ENCODE measurements at places on chromosomes 4 and X.
A peak's percentile ranks its signal among the peaks of the same experiment; 100 is the strongest.

- DNase-seq: no peak
Measured at GRCh38 chr4:157045507-157046127, 30.3 kb upstream of the GLRB start.

DNA sequence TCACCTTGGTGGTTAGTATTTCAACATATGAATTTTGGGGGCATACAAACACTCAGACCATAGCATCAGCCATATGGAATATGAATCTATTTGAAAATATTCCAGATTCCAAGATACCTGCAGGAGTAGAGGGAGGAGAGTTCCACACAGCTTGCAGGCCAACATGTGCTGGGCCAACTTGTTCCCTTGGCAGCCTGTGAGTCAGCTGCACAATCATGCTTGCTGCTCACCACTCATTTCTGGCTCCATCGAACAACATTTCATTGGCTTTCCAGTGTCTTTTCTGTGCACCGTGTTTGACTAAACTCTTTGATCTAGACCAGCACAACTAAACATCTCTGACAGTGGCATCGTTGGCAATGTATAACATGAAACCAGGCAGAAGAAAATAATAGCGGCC is 282.5 kb upstream of the RASGEF1B start:
- no peak for DNase-seq

DNA sequence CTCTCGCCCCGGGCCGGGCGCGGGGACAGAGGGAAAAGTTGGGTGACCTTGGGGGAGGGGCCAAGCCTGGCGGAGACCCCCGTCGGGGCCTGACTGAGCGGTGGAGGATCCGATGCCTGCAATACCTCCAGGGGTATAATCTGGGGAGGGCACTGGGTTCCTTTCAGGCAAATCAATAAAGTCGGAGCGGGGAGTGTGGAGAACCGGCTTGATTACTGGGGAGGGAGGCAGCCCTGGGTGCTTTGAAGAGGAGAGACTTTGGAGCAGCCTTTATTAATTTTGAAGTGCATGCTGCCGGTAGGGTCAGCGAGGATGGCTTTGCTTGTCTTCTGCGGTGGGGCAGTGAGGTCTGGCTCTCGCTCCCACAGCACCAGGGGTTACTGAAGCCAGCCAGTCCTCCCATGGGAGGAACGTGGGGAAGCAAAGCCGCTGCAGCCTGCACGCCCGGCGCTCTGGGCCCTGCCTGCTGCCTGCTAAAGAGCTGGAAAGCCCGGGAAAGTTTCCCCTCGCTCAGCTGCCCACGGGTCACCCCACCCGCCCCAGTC is 403 bp upstream of the LGI2 start:
- DNase-seq: no peak

DNA sequence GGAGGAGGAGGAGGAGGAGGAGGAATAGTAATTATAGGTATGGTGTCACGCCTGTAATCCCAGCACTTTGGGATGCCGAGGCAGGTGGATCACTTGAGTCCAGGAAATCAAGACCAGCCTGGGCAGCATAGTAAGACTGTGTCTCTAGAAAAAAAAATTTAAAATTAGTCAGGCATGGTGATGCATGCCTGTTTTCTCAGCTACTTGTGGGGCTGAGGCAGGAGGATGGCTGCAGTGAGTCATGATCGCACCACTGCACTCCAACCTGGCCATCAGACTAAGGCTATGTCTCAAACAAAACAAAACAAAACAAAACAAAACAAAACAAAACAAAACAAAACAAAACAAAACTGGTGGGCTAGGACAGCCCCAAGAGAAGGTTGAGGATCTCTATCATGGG is 3.0 kb downstream of the STARD8 start:
- no peak for DNase-seq

GRCh38 chr4:16449406-16449805 is 223.1 kb upstream of the TAPT1 start:
- no peak for DNase-seq

DNA sequence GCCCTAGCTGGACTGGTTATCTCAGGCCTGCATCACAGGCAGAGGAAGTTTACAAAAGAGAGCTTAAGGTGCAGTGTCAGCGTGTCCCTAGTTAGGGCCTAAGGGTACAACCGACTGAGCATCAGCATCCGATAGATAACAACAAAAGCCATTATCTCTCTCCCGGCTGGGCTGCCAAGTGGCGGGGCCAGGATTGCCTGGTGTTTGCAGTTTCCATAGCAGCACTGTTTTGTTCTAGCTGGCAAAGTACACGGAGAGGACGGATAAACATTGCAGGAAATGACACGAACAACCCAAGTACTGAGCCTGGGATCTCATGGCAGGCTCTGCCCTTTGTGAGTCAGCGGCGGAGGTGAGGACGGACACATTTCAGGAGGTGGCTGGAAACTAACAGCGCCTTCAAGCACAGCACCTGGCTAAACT is 104.7 kb upstream of the NOCT start:
- peak; percentile 80 for DNase-seq

- no peak for DNase-seq
Measured at GRCh38 chr4:77035153-77035552, 40.6 kb downstream of the CCNI start.

- DNase-seq: no peak
Measured at GRCh38 chr4:182385897-182386296, 142.7 kb downstream of the TENM3 start.

- DNase-seq: no peak
Measured at GRCh38 chr4:147578051-147578476, 39.1 kb upstream of the TMEM184C start.

DNA sequence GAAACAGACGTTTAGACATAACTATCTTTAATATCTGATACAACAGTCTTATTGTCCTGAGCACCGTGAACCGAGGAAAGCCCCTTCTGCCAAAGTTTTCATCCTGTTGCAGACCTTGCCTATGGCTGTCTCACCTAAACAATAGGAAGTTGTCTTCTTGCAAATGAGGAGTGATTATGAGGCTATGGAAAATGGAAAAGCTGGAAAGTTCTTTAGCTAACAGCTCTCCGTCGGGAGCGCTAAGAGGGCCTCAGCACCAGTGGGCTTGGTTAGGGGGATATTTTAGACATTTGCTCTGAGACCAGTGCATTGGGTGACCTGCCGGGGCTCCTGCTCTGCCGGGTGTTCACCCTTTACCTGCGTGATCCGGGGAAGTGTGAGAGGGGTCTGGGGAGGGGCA is 28.4 kb downstream of the TMEM131L start:
- DNase-seq: no peak

DNA sequence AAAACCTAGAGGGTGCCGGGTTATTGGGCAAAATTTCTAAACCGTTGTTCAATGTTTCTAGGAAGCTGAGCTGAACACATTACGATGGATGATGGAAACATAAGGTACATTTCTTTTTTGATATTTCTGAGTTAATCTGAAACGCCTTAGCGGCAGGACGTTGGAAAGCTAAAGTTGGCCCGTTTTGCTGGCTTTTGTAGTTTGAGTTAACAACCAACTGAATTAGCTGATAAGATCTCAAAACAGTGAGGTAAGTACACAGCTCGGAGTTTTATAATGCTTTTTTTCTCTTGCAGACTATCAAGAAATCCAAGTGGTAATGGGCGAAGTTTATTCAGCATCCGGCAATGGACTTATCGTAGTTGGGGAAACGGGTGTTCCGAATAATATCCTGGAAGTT is 73.5 kb downstream of the PRSS12 start:
- DNase-seq: no peak

- peak; percentile 76 for DNase-seq
Measured at GRCh38 chrX:68822641-68823410, 6.0 kb upstream of the EFNB1 start.

DNA sequence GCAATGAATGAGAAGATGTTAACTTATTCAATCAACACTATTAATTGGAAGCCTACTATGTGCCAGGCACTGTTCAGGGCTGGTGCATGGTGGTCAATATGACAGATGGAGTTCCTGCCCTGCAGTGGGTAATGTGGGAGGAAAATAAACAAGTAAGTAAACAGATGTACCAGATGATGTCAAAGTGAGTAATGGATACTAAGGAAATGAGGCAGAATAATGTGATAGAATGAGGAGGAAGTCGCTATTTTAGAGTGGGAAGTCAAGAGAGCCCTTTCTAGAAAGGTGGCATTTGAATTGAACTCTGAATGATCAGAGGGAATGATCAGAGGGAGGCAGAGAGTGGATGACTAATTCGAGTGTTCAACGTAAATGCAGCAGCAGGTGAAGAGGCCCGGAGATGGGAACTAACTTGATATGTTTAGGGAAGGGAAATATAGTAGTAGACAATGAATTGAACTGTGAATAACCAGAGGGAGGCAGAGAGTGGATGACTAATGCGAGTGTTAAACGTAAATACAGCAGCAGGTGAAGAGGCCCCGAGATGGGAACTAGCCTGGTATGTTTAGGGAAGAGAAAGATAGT is 48.3 kb downstream of the HMGB3 start:
- no peak for DNase-seq

DNA sequence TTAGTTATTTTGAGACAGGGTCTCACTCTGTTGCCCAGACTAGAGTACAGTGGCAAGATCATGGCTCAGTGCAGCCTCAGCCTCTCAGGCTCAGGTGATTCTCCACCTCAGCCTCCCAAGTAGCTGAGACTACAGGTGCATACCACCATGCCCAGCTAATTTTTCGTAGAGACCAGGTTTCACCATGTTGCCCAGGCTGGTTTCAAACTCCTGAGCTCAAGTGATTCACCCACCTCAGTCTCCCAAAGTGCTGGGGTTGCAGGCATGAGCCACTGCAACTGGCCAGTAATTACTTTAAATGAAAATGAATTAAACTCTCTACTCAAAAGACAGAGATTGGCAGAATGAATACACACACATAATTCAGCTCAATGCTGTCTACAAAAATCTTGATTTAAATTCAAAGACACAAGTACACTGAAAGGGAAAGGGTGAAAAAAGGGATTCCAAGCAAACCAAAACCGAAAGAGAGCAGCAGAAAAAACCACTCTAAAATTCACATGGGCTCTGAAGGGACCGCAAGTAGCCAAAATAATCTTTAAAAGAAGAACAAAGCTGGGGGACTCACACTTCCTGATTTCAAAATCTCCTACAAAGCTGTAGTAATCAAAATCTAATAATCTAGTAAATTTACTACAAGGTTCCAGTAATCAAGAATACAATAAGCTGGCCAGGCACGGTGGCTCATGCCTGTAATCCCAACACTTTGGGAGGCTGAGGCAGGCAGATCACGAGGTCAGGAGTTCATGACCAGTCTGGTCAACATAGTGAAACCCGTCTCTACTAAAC is 11.8 kb upstream of the SPON2 start:
- no peak for DNase-seq

GRCh38 chrX:124023838-124024238 is 62.3 kb downstream of the STAG2 start:
- no peak for DNase-seq

GRCh38 chr4:1666391-1666790 is 17.7 kb downstream of the FAM53A start:
- no peak for DNase-seq

GRCh38 chr4:118968813-118969212 is 80.2 kb downstream of the SYNPO2 start:
- DNase-seq: no peak

DNA sequence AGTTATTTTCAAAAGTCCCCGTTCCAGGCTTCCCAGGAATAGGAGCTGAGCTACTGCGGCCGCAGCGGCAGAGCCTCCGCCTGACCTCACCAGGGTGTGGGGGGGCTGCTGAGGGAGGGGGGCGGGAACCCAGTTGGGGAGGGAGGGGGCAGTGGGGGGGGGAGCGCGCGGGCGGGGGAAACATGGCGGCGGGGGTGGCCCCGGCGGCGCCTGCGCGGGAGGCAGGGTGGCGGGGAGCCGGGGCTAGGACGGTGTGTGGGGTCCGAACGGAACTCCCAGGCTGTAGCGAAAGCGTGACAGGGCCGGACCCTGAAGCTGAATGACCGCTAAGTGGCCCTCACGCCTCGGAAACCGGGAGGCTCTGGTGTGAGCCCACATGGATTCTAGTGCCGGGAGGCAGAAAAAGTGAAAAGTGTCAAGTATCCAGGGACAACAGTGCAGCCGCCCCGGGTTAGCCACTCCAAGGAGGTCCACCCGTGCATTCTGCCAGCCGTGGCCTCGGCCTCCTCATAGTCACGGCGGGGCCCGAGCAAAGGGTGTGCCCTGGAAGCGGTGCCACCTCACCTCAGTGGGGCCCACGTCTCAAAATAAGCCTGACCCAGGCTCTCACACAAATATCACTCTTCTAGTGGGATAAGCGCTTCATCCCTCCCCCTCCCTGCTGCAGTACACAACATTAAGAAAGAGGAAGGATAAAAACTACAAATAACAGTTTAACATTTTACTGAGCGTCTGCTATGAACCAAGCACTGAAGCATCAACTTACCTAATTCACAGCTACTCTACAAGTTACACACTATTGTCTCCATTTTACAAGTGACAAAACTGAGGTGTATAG is at the start of gene KLHL13:
Gene KLHL13 (minus strand): TSS at position 98 of the 838 bp plus-strand sequence. CDS start 88,337 bp downstream, outside the sequence.
- DNase-seq: no peak

- DNase-seq: no peak
Measured at GRCh38 chr4:148510211-148510610, 68.0 kb upstream of the NR3C2 start.

DNA sequence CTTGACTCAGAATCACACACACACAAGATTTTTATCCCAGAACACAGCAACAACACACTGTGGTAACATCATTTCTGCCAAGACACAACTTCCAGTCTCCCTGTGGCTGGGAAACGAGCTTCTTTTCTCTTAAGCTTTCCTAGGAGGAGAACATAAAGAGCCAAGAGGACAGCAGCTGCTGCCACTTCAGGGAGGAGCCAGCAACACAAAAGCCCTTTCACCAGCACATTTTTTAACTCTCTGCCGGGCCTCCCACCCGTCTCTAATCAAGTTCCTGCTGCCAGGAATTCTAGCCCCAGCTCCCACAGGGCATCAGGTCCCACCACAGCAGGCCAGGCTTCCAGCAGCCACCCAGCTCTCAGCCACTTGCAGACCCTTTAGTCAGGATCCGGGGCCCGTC is 22.4 kb downstream of the FAT1 start:
- DNase-seq: no peak

- no peak for DNase-seq
Measured at GRCh38 chr4:10115797-10116568, 616 bp downstream of the WDR1 start.

- DNase-seq: no peak
Measured at GRCh38 chrX:56763556-56764152, 34.6 kb downstream of the NBDY start.

DNA sequence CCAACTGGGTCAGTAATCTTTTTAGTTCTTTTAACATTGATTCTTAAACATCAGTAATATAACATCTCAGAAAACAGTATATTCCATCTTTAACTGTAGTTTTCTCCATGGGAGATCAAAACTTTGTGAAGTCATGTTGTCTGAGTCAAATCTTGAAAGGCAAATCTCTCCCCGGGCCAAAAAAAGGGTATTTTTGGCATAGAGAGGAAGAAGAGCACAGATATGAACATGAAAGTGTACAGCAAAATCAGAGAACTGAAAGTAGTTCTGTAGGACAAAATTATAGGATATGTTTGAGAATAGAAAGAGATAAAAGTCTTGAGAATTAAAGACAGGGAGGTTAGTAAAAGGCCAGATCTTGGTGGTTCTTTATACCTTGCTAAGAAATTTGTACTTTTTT is 176.4 kb upstream of the GYPA start:
- no peak for DNase-seq

Measured in NT2/D1 (cell line).